Kidney capillary endothelial cell (primary cell): ENCODE measurements at places on chromosomes 7 and 10.

DNA sequence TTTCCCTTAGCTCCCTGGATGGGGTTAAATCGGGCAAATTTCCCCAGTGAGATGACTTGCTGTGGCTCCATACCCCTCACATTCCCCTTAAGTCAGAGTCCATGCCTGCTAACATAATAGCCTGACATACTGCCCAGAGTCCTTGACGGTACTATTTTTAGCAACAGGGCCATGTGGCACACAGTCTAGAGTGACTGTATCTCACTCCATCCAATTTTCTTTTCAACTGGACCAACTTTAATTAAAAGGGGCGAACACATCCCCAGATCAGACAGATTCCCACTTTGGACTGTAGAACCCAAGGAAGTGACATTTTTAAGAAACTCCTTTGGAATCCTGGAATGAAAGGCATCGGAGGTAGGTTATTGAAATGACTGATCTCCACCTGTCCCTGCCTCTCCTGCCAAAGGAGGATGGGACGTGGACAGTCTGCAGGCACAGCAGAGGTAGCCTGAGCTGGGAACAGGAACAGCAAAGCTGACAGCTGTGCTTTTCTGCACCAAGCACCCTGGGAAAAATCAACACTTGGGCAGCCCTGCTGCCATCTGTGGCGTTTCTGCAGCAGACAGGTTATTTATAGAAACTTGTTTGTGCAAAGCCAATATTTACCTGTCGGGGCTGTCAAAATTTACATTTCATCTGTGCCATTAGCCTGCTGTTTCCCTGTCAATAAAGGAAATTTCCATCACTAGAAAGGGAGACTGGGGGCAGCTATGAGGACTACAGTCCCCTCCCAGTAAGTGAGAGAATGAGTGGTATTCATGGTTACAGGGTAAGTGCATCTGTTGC lies 221.5 kb upstream of the AOAH start:
- no peak for DNase-seq

- no peak for DNase-seq
These were observed 36.7 kb upstream of the NFKB2 start for GRCh38 chr10:102358712-102359382.

DNA sequence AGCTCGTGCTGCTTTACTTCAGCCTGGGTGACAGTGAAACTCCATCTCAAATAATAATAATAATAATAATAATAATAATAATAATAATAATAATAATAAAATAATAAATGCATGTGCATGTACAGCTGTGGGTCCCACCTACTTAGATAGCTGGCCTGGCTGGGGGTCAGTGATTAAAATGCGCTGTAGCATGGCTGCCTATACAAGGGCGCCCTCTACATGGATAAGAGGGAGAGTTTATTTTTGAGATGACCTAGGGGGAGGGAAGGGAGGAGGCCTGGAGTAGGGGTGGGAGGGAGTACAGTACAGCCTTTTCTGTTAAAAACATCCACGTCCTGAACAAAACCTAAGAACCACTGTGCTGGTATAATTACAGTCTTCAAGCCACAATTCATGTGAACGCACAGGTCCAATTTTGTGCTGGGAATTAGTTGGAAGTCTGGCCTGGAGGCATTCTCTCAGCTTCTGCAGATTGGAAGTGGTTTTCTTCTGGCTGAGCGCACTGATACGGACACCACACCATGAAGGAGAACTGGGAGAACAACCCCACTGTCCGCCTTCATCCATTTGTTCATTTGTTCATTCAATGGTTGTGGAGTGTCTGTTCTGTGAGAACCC lies 146.5 kb downstream of the TMEM178B start:
- DNase-seq: no peak

DNA sequence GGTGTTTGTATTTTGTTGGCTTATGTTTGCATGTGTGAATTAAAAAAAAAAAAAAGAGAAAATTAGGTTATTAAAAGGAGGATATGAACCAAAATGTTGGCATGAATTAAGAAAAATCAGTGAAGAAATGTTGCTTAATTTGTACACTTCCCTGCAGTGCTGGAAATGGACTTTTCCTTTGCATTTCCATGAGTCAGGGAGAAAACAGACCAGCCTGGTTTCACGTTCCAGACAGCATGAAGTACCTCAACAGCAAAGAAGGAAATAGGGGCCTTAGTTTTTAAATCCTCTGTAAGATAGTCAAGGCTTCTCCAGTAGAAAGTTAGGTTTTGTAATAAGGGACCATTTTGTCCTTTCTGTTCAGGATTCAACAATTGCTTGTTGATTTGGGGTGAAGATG lies 159.7 kb downstream of the CELF2 start:
- DNase-seq: no peak

GRCh38 chr7:157414702-157415096 lies 77.9 kb downstream of the DNAJB6 start:
- DNase-seq: no peak

DNA sequence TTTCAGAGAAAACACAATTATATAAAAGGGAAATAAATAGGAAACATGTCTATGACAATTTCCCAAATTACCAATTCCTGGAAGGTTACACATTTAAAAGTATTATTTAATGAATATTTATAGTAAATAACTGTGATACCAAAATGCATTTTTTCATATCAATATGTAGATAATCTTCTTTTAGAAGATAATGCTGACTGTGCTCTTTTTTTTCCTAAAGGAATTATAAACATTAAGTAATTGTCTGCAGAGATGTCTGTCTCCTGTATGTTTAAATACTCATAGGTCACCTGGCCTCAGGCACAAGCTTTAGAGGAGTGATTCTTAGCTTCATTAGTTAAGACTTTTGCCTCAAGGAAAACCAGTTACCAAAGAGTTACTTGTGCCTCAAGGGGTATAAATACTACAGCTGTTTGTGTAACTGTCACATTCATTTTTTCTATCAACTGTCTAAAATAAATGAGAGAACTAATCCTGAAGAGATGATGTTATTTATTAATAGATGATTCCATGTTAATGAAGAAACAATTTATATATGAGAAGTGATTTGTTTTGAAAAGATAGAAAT lies 77.1 kb downstream of the DNAJC1 start:
- no peak for DNase-seq

GRCh38 chr10:25026463-25026862 lies 10.1 kb downstream of the THNSL1 start:
- DNase-seq: peak; percentile 56
